ENCODE measurements at places on chromosomes 16 and 17. TPM values are rescaled to one million over a fixed set of nuclear protein-coding genes. Genes with fewer than 3 reads are reported as not detected.

The CA5A gene
- total RNA-seq, result not detected

The LGALS9 gene
- total RNA-seq, result 52.4 TPM

The GRAPL gene
- total RNA-seq, result 55.1 TPM

The CRHR1 gene
- total RNA-seq, result not detected

The MAF gene
- 0.32 TPM for total RNA-seq

The PIK3R5 gene
- total RNA-seq, result not detected

The SPATA22 gene
- not detected for total RNA-seq

The CLEC10A gene
- total RNA-seq, result not detected

The RPH3AL gene
- 7.0 TPM for total RNA-seq

The TRIM72 gene
- not detected for total RNA-seq

The HID1 gene
- total RNA-seq, result 41.4 TPM

The KRT23 gene
- total RNA-seq, result not detected

The PLD2 gene
- 58.7 TPM for total RNA-seq
